ENCODE measurements at places on chromosomes 5 and 9. TPM values are rescaled to one million over a fixed set of nuclear protein-coding genes. Genes with fewer than 3 reads are reported as not detected.

The IL4 gene
- polyA plus RNA-seq: not detected

The DAB2IP gene
- 37.9 TPM for polyA plus RNA-seq

The SCGB3A2 gene
- 0.41 TPM for polyA plus RNA-seq

The CLK4 gene
- polyA plus RNA-seq: 51.3 TPM

The FOXD4L5 gene
- polyA plus RNA-seq: 0.24 TPM

The MAP1B gene
- polyA plus RNA-seq: 17.7 TPM

The SSBP2 gene
- 82.7 TPM for polyA plus RNA-seq

The SPATA31C1 gene
- 0.78 TPM for polyA plus RNA-seq

The ORM2 gene
- not detected for polyA plus RNA-seq

The ZNG1E gene
- 91.1 TPM for polyA plus RNA-seq

The ARHGEF28 gene
- 70.9 TPM for polyA plus RNA-seq

The EFNA5 gene
- 23.8 TPM for polyA plus RNA-seq

The TSLP gene
- 0.14 TPM for polyA plus RNA-seq

The GFRA3 gene
- polyA plus RNA-seq: 3.4 TPM

The NUTM2F gene
- not detected for polyA plus RNA-seq

The TRIM41 gene
- 38.6 TPM for polyA plus RNA-seq

The CDKN2B gene
- polyA plus RNA-seq: 0.33 TPM

The DMGDH gene
- polyA plus RNA-seq: 19.5 TPM

The SUSD3 gene
- 8.4 TPM for polyA plus RNA-seq

- DNase-seq: no peak
These were observed 36.0 kb downstream of the DENND1A start for GRCh38 chr9:123893831-123894460.

DNA sequence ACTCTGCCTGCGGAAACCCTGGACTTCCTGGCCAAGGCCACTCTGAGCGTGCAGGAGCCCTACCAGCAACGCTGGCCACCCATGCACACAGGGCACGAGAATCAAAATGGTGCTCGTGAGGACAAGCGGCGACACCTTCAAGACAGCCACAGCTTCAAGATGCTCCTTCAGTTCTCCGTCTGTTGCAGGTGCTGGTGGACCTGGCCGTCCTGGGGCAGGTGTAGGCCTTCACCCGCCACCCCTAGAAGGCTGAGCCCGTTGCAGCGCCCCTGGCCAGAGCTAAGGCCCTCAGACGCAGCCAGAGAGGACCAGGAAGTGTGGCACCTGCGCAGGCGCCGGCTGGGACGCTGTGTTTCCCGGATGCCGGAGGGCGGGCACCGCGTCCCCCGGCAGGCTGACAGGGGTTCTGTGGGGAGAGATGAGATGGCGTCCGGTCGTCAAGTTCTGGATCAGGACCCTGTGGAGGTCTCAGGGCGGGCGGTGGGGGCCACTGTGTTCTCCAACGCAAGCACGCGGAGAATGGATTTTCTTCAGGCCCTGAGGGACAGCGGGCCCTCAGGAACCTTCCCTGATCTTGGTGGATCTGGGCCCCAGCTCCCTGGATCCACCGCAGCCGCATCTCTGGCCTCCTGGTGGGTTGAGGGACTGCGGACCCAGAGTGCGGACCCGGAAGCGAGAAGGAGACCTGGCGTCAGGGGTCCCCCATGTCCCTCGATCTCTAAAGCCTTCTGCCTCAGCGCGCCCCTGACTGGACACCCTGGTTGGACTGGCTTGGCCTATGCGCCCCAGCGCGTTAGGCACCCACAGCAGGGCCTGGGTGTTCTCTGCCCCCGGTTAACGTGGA is 1770.8 kb upstream of the CDH9 start:
- no peak for DNase-seq

GRCh38 chr5:55218967-55219366 is 8.1 kb downstream of the MCIDAS start:
- no peak for DNase-seq

DNA sequence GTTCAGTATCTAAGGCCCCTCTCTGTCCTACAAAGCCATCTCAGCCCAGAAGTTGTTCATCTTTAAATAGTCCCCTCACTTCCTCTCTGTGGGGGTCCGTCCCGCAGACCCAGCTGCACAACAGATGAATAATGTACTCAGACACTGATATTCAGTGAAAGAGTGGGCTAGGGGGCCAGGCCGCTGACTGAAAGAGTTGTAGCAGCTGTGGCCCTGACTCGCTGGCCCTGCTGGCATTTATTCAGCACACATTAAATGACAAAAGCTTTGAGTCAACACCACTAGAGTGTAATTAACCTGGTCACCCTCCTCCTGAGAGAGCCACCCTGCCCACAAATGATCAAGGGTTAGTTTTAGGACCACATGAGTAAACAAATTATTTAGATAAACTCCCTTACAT is 76.3 kb downstream of the MED10 start:
- no peak for DNase-seq

- no peak for DNase-seq
These were observed 47.0 kb downstream of the PLK2 start for GRCh38 chr5:58412932-58413331.

GRCh38 chr5:16712620-16713019 is 95.8 kb upstream of the RETREG1 start:
- DNase-seq: no peak

DNA sequence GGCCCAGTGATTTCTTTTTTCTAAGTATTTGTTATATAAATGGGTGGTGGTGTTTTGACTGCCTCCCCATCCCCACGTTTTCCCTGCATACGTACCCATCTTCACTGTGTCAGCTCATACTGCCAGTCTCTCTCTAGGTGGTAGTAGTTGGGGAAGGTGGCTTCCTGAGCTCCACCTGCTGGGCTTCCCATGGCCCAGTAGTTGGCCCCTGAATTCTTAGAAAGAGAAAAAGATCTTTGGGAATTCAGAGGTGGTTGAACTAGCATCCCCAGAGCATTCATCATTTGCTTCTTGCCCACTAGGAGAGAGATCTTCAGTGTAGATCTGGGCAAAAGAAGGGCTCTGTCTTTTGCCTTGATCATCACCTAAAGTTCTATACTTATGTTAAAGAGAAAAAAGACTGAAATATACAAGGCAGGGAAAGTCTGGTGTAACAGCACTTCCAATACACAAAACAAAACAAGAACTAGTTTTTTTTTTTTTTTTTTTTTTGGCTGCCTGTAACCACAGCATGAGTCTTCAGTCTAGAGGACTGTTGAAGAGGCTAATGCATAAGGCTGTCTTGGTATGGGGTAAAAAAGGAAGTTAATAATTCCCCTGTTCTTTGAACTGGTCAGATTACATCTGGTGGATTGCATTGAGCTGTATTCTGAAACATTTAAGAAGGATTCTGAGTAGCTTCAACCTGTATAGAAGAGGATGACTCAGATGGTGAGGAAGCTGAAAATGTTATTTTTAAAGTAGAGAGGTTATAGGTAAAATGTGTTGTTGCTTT is 128.7 kb downstream of the ATG10 start:
- no peak for DNase-seq

GRCh38 chr9:29039258-29039657 is 1466.0 kb upstream of the C9orf72 start:
- no peak for DNase-seq

GRCh38 chr9:120874226-120875194 is 2.5 kb downstream of the PHF19 start:
- no peak for DNase-seq

- no peak for DNase-seq
These were observed 47.2 kb upstream of the TTC23L start for GRCh38 chr5:34791761-34792244.

DNA sequence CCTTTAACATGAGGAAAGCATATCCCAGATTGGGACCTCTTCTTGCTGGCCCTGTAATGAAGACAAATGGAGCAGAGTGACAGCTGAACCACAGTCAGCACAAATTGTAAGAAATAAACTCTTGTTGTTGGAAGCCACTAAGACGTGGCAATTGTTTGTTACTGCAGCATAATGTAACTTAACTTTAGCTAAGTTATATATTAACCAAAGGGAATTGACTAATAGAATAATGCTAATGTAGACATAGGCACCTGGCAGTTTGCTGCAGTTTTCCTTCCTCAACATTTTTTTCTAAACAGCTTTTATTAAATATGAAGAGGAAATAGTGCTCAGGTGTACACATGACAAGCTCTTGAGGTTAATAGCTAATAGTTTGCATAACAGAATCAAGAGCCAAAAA is 300.7 kb upstream of the SLC30A5 start:
- no peak for DNase-seq

DNA sequence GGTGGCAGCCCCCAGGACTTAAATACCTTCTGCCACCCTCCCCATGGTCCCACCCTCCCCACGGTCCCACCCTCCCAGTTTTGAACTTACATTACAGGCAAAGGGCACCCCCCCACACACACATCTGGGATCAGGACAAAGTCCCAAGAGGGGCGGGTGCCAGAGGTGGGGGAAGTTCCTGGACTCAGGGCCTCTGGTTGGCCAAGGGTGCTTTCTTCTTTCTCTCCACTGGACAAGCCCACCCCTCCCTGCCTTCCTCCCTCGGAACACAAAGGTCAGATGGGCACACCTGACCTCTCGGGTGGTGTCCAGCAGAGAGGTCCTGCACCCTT is 19.1 kb upstream of the RALGDS start:
- no peak for DNase-seq

- no peak for DNase-seq
These were observed 224.1 kb upstream of the ISL1 start for GRCh38 chr5:51159164-51159563.

- no peak for DNase-seq
These were observed 42.5 kb upstream of the MYOT start for GRCh38 chr5:137825165-137825564.

GRCh38 chr9:132995879-132996278 is 17.4 kb downstream of the GFI1B start:
- no peak for DNase-seq

- DNase-seq: no peak
These were observed 1.3 kb upstream of the ABCA2 start for GRCh38 chr9:137029058-137029936.

- no peak for DNase-seq
These were observed 355.7 kb upstream of the IRX2 start for GRCh38 chr5:3107156-3107611.

- DNase-seq: no peak
These were observed 99.1 kb upstream of the RASGRF2 start for GRCh38 chr5:80860924-80861613.

DNA sequence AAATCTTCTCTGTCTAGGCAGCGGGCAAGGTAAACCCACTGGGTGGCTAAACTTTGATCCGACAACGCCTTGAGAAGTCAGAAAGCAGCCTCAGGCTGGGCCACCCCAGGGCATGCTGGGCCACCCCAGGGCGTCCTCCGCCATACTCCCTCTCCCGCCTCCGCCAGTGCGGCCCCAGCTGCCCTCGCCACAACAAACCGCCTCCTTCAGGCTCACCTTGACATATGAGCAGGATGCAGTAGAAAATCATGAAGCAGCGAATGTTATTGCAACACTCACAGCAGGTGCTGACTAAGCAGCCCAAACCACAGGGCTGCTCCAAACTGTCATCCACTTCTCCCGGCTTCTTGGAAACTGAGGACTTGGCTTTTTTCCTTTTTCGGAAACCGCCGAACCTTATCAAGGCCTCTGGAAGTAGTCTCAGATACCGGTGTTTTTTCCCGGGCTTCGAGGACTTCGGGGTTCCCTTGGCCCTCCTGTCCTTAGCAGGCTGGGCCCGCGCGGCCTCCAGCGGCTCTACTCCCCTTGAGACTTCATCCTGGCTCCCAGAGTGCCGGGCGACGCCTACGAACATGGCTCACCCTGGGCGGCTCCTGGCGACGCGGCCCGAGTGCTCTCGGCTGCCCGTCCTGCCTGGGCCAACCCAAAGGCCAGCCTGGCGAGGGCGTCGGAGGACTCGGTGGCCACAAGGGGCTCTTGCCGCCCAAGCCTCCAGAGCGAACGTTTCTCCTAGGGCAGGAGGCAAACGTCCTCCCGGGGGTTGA is at the start of gene SLCO6A1:
SLCO6A1 (minus strand) TSS at position 731 of the 764 bp plus-strand sequence; CDS start at position 574, 157 bp downstream.
- no peak for DNase-seq

DNA sequence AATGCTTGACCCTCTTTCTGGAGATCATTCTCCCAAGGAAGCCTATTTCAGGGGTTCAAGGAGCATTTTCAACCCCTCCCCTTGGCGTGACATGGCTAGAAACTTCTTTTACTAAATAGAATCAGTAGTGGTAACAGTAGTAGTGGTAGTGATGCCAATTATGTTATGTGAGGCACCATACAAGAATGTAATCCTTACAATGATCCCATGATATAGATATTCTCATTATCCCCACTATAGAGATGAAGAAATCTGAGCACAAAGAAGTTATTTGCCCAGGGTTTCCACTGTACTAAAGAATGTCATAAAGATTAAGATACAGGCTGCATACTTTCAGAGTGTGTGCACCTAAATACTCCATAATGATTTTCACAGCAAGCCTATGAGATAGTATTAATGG is 155.4 kb upstream of the CLINT1 start:
- DNase-seq: no peak

GRCh38 chr9:127504887-127505251 is 53.6 kb downstream of the LRSAM1 start:
- DNase-seq: no peak

GRCh38 chr9:6525326-6526045 is 112.5 kb downstream of the UHRF2 start:
- DNase-seq: no peak

GRCh38 chr5:37075399-37075950 is 173.7 kb downstream of the CPLANE1 start:
- DNase-seq: no peak

DNA sequence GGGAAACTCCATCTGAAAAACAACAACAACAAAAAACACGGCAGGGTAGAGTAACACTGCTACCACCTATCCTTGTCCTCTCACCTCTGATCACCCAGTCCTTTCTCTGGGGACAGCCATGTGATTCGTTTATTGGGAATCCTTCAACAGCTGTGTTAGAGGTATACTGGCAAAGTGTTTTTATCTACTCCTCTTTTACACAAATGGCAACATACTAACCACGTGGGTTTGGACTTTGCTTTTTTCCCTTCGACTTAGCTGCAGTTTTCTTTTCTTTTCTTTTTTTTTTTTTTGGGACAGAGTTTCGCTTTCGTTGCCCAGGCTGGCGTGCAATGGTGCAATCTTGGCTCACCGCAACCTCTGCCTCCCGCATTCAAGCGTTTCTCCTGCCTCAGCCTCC is 11.2 kb upstream of the SET start:
- no peak for DNase-seq

DNA sequence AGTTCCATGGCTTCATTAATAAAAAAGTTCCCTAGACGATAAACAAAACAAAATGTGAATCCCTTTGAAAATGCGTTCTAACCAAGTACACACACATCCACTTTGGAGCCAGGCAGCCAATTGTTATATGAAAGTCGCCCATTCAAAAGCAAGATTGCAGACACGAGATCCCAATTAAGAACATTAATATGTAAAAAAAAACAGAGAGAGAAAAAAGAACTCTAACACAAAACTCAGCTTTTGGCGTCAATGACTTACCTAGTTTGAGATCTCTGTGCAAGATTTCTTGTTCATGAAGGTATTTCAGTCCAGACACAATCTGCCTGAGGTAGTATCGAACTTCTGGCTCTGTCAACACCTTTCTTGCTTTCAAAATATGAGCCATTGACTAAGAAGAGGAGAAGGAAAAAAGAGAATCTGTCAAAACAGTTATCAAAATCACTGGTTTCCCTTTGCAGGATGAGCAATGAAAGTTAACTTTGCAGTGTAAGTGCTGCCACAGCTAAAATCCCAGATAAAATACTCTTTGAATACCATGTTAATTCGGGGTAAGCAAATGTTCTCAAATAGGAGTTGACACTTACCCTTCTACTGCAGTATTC is 1.6 kb downstream of the PLK2 start:
- DNase-seq: no peak

- no peak for DNase-seq
These were observed 153.0 kb upstream of the SMC2 start for GRCh38 chr9:103941104-103941503.

- DNase-seq: no peak
These were observed 82.9 kb upstream of the ALDH1B1 start for GRCh38 chr9:38309324-38310195.

- DNase-seq: no peak
These were observed 111.8 kb upstream of the FCN2 start for GRCh38 chr9:134768709-134769351.

- no peak for DNase-seq
These were observed 3.4 kb upstream of the AMBP start for GRCh38 chr9:114081441-114082016.

All from renal cortex interstitium (tissue), 15 donors.